ENCODE measurements at places on chromosomes 3 and 15.
A peak's percentile ranks its signal among the peaks of the same experiment; 100 is the strongest.

DNA sequence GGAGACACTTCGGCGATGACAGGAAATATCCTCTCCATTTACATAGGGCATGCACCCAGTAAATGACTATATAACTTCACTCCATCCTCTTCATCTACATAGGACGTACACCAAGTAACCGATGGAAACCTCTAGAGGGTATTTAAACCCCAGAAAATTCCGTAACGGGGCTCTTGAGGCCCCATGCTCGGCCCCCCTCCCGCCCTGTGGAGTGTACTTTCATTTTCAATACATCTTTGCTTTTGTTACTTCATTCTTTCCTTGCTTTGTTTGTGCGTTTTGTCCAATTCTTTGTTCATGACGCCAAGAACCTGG is 7.5 kb upstream of the FAM107A start:
- no peak for DNase-seq

- DNase-seq, result no peak
Observed at GRCh38 chr3:179606534-179607085, 2.0 kb downstream of the NDUFB5 start.

DNA sequence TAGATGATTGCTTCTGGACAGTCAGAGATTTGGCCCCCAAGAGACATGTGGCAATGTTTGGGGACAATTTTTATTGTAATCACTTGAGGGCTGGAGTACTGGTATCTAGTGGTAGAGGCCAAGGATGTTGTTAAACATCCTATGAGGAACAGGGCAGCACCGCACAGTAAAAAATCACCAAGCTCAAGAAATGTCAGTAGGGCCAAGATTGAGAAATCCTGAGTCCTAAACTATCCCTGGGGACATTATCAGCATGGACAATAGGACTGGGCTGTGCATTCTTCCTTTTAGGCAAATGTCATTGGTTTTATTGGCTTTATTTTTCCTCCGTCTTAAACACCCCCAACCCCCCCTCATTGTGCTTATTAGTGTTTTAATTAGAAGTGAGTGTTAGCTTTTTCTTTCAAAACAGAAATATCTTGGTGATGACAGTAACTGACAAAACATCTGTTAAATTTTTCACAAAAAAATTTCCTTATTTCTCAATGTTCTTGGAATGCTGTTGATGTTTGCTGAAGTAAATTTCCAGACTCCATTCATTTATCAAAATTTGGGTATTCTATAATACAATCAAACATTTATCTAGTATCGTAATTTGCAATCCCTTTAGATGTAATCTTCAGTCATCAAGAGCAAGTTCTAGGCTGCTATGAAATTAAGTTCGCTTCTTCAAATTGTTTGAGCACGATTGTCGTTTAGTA is 944.4 kb downstream of the VGLL3 start:
- no peak for DNase-seq

DNA sequence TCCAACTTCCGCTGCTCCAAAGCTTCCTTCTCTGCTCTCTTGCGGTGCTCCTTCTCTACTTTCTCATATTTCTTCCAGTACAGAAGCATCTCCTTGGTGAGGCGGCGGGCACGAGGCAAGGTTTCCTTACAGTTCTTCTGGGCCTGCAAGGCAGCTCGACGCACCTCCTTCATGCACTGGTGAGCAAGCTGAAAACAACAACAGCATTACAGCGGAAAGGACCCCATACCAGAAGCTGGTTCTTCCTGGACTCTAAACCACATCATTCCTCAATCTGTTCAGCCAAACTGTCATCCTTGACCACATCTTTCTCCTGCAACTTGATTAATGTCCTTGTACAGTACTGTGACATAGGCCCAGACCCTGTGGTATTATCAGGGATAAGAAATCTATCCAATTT is 36.4 kb downstream of the INO80 start:
- no peak for DNase-seq

GRCh38 chr15:51144021-51144532 is 49.4 kb upstream of the TNFAIP8L3 start:
- peak; percentile 14 for DNase-seq

DNA sequence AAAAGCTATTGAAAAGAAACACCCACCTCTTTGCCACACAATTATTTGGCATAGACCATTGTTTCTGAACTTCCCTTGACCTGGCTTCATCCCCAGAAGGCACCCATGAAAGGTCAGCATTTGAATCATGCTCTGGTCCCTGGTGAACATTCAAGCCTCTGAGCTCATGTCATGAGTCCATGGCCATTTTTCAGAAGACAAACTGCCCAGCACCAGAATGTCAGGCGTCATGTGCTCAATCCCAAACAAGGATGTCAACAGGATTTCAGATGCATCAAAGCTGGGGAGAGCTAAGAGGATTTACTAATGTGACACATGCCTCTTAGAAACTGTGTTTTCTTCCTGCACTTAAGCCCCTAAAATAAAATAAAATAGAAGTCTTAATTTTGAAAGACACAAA is 41.3 kb downstream of the TMED3 start:
- DNase-seq, result no peak

- no peak for DNase-seq
Observed at GRCh38 chr15:74156678-74157411, 16.7 kb upstream of the ISLR start.

DNA sequence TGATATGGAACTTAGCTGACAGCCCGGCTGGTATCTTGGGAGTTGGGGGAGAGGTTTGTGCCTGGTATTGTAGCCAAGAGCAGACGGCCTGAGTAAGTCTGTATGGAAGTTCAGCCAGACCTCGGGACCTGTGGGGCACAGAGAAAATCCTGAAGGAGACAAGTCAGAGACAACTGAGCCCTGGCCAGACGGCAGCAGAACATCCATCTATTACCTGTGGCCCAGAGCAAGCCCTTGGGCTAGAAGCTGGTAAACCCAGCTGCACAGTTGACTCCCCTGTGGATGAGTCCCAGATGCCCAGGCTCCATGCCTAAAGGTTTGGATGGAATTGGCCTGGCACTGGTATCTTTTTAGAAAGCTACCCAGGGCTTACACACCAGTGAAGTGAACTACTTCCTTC is 70.4 kb upstream of the DLG1 start:
- no peak for DNase-seq

GRCh38 chr3:44729384-44729910 is at the start of gene ZNF501:
Gene ZNF501 (plus strand): TSS chr3:44729635. CDS start chr3:44734422, 4,787 bp downstream.
- peak; percentile 85 for DNase-seq

- DNase-seq, result peak; percentile 0
Observed at GRCh38 chr3:180184816-180185215, 148.1 kb upstream of the PEX5L start.

DNA sequence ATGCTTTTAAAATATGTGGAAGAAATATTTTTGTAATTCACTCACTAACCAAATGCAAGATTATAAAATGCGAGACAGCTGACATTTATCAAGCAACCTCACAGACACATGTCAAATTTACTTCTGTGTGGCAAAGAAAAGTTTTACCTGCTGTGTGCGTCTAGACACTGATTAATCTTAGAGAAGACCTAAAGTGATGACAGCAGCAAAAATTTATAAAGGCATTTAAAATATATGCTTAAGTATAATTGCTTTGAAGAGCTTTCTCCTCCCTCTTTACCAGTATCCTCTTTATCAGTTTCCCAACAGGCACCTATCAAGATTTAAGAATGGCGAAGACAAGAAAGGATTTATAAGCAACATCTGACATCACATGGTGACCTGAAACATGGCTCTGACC is 37.3 kb downstream of the UBP1 start:
- no peak for DNase-seq

GRCh38 chr15:48572823-48573222 is 72.7 kb downstream of the FBN1 start:
- DNase-seq, result no peak

DNA sequence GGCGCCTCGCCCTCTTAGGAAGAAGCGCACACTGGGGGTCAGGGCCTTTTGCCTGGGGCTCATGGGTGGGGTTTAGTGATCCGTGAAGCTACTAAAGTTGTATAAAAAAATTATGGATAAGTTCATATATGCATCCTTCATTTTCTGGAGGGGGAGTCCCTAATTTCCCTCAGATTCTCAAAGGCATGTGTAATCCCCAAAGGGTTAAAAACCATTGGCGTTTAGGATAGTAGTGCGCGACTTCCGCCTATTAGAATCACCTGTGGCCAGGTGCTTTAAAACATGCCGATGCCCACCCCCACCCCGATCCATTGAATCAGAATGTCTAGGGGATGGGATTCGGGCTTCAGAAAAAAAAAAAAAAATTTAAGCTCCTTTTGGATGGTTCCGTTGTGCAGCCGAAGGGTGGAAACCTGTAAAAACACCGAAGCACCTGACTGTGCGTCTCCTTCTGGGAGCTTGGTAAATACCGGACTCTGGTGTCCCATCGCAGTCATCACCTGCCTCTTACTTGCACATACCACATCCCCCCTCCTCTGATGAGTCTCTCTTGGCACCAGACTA is 570 bp downstream of the APH1B start:
- DNase-seq, result no peak

DNA sequence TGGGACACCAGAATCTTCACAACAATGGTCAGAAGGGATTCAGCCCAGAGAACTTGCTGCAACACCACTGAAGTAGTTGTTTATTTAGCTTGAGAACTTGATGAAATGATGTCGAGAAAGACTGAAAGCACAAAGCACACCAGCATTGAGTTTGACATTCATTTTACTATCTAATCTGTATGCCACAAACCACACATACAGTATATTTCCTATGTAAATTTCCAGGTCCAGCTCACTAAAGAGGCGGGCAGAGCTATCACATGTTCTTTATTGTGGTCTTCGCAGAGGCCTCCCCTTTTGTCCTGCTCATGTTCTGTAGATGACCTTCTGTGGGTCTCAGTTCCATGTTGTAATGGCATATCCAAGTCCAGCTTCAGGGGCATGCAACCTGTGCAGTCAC is 10.4 kb upstream of the FMN1 start:
- no peak for DNase-seq

GRCh38 chr3:165770781-165771180 is 66.4 kb downstream of the BCHE start:
- no peak for DNase-seq

GRCh38 chr3:79016587-79017376 is 751.0 kb downstream of the ROBO1 start:
- no peak for DNase-seq

DNA sequence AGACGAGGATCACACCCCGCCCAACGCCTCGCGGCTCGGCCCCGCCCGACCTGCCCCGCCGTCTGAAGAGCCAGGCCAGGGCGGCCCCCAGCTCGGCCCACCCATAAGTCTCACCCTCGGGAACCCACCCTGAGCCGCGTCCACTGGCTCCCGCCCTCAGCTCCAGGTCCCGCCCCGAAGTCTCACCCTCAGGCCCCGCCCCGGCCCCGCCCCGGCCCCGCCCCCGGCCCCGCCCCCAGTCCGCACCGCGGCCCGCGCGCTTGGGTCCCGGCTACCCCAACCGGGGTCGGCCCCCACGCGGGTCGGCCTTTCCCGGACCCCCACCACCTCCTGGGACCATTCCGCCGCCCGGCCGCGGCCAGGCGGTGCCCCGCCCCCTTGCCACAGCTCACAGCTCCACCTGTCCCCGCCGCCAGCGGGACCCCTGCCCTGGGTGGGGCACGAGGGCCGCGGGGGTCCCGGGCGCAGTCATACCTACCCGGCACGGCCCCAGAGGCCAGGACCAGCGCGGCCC is 489 bp downstream of the CSPG5 start:
- DNase-seq, result peak; percentile 22

- DNase-seq, result no peak
Observed at GRCh38 chr3:40800343-40800742, 275.6 kb downstream of the ZNF621 start.

DNA sequence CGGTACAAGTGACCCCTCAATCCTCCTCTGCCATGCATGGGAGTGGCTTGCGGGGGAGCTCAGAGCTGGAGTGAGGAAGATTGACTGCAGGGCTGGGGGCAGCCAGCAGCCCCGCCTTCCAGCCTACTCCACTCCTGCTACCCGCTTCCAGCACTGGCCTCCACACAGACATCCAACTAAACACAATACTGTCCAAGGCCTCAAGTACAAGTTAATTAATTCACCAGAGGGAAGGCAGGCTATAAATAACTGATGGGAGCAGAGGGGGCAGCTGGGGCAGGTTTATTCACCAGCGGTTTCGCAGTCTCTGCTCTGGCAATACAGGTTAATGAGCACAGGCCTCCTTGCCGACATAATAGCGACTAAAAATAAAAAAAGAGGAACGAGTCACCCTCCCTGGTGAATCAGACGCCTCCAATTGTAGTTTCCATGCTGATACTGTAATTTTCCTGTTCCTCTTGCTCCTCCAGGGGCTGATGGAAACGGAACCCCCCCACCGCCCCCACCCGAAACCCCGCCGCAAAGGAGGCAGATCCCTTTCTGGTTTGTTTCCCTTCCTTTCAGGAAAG is 166.4 kb upstream of the TLE3 start:
- no peak for DNase-seq

DNA sequence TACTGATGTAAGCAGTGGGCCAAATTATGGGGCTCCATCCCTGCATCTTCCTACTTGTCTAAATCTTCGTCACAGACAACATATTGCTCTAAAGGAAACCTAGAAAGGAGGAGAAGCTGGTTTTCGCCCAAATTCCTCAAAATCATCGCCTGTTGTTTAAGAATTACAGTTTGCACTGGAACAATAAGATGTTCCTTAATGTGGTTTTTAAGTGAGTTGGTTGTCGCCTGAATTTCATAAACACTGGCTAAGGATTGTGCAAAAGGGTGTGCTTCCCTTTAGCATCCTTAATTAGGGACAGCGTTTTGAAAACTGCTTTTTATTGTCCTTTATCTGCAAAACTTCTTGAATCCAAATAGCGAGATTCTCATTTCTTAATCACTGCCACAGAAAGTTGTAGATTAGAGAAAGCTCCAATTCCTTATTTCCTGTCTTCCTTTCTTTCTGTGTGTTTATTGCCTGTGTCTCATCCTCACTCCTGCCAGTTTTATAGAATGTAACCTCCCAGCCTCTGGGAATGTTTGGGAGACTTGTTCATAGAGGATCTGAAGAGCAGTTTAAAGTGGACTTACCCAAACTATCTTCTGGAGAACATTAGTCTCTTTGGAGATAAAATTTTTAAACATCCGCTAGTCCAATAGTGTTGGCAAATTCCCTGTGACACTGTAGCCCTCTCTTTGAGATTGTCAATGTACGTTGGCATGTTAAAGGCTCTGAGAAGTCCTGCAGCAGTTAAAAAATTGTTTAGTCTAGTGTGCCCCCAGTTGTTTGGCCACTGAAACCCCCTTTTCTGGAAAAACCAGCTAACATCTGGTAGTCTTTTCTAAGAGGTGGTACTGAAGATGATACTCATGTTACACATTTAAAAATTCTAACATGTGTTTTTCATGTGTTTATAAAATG is 50.4 kb downstream of the FLNB start:
- DNase-seq, result peak; percentile 17

GRCh38 chr3:57512166-57512565 is 32.0 kb downstream of the DNAH12 start:
- no peak for DNase-seq

- DNase-seq, result no peak
Observed at GRCh38 chr15:92025706-92026270, 172.3 kb downstream of the SLCO3A1 start.
